ENCODE measurements at places on chromosomes 4 and X.
A peak's percentile ranks its signal among the peaks of the same experiment; 100 is the strongest.

DNA sequence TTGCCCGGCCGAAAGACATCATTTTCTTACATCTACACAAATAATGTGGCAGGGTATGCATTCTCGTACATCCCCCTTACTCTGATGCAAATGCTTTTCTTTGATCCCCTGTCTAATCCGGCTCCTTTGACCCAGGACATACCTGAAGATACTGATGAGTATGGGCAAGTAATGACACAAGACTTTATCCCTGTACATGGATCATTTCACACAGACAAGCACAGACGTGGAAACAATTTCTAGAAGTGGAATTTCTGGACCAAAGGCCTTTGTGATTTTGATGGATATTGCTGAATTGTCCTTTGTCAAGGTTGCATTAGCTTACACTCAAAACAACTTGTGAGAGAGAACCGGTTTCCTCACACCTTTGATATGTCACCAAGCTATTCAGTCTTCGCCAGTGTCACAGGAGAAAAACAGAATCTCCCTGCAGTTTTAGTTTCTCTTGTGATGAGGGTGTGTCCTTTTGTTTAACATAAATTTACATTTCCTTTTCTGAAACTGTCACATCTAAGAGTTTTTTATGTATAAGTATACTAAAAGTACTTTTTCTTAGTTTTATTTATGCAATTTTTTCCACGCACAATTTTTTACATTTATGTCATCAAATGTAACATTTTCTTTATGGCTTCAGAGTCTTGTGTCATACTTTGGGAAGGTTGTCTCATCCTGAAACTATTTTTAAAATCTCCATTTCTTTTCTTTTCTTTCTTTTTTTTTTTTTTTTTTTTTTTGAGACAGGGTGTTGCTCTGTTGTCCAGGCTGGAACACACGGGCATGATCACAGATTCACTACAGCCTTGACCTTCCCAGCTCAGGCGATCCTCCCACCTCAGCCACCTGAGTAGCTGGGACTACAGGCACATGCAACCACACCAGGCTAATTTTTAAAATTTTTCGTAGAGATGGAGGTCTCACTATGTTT, 25.2 kb downstream of the RWDD4 start:
- no peak for DNase-seq

- DNase-seq, result no peak
These were observed 78.3 kb downstream of the PARM1 start for GRCh38 chr4:75011131-75011795.

GRCh38 chrX:9587642-9588041, 122.8 kb downstream of the TBL1X start:
- no peak for DNase-seq

GRCh38 chr4:74056858-74057562, 18.5 kb upstream of the CXCL3 start:
- peak; percentile 85 for DNase-seq

GRCh38 chr4:126939401-126939800, 693.4 kb upstream of the INTU start:
- no peak for DNase-seq

DNA sequence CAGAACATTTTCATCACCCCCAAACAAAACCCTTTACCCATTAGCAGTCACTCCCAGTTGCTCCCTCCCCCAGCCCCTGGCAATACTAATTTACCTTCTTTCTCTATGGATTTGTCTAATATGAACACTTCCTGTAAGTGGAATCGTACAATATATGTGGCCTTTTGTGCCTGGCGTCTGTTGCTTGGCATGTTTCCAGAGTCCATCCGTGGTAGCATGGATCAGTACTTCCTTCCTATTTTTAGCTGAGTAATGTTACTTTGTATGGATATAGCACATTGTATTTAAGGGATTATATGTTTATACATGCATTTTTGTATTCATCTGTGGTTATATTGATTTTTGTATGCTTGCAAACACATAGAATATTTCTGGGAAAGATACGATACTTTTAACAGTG, 48.2 kb downstream of the PPEF1 start:
- DNase-seq, result no peak

DNA sequence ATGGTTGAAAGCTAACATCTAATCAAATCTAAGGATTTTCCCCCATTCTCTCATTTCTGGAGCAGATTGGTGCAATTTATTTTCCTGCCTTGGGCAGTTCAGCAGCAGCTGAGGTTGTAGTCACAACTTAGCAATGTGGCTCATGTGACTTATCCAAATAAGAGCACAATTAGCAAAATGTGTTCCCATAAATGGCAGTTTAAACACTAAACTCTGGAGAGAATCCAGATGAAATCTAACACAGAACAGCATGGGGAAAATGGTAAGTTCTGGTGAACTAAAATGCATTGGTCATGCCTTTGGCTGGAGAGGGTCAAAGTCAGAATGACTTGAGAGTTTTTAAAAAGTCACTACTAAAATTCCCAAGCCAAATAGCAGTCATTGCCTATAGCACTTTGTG, 422.6 kb upstream of the DIPK2B start:
- no peak for DNase-seq

DNA sequence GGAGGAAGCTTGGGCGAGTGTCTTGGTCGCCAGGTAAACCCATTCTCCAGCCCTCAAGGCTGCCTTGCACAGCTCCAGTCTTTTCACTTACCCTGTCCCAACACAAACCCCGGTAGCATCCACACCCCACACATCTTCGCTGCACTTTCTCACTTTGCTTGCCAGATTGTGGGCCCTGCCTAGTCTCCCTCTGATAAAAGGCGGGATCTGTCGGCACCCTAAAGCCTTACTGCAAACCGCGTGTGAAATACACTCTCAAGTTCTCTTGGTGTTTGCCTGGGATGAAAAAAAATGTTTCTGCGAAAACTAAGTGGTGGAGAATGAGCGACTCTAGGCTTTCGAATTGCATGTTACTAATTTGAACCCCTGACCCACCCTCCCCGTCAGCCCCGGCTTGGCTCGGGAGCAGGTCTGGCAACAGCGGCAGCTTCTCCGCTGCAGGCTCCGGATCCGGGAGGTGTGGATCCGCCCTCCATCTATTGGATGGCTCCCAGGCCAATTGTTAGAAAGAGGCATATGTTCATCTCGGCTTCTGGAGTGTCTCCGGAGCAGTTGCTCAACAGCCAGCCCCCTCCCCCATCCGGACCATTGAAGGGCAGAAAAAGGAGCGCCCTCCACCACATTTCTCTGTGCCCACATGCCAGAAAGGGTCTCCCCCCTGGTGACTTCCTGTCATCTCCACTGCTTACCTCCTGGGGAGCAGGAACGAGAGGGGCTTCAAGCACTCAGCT, 3.0 kb upstream of the CITED1 start:
- peak; percentile 42 for DNase-seq

DNA sequence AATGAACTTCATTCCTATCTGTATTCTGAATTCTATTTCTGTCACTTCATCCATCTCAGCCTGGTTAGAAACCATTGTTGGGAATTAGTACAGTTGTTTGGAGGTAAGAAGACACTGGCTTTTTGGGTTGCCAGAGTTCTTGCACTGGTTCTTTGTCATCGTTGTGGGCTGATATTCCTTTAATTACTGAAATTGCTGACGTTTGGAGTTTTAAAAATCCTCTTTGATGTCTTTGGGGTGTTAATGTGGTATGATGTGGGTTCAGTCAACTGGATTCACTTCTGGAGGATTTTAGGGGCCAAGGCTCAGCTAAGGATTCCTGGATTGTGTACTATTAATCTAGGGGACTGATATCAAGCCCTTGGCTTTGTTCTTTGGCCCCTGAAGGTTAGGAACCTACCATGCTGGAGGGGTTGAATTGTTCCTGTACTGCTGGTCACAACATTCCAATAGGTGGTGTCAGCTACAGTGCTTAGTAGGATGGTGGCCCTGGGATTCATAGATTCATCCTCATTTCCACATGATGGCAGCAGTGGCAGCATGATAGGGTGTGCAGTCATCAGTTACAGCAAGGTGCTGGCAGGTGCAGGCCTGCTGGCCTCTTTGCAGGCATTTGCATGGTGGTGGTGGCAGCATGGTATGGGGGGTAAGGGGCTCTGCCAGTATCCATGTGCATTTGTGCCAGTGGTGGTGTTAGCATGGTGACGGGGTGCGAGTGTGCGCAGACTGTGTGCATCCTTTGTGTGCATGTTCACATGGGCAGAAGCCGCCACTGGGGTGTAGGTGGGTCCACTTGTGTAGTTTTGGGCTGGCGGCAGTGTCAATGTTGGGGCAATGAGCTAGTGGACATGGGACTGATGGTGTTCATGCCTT, 301.3 kb downstream of the TEX13C start:
- no peak for DNase-seq

DNA sequence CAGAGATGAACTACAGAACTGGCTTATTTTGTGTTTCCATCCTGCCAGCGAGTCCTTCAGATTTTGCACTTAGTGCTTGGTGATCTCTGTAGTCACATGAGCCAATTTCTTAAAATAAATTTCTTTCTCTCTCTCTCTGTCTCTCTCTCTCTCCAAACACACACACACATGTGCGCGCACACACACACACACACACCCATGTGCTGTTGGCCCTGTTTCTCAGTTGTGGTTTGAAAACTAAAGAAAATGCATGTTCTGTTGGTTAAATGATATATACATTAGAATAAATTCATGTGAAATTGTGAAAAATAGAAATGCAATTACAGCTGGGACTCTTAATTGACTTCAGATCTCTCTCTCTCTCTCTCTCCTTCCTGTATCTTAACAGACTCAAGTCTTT, 399.3 kb downstream of the FAT4 start:
- DNase-seq, result no peak

DNA sequence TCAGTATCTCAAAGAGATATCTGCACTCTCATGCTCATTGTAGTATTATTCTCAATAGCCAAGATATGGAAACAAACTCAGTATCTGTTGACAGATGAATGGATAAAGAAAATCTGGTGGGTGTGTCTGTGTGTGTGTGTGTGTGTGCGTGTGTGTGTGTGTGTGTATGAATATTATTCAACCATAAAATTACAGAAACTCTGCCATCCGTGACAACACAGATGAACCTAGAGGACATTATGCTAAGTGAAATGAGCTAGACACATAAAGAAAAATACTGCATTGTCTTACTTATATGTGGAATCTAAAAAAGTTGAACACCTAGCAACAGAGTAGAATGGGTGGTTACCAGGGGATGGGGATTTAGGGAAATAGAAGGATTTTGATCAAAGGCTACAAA, 13.2 kb downstream of the XKRX start:
- DNase-seq, result no peak

GRCh38 chr4:141802333-141802732, 165.9 kb downstream of the IL15 start:
- no peak for DNase-seq

GRCh38 chr4:93467484-93468155, 360.9 kb upstream of the ATOH1 start:
- DNase-seq, result no peak

DNA sequence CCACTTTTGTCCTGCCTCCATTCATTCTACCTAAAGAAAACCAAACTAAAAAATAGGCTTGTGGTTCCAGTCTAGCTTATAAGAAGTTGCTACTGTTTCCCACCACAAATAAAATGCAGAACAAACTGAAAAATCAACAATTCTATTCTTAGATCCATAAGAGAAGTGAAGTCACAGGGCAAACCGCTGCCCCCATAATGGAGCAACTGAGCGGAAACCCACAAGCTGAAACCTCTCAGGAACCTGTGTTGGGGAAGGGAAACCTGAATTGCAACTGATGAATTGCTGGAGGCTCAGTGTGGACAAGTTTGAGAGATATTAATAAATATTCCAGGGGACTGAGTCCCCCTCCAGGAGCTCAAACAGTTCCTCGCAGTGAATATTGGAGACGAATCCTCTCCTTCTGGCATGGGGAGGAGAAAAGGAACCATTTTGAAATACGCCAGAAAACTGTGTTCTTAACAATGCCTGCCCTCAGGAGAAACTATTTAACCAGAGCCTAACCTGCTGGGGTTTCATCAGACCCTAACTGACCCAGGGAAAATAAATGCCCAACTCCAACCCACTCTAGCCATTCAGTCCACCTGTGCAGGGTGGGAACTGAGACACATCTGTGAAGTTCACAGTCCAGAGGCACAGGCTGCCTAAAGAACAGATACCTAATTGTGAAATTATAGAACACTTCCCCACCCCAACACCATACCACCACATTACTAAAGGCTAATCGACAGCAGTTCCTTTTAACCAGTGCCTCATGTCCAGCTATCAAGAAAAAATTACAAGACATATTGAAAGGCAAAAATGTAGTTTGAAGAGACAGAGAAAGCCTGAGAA, 22.8 kb upstream of the SH3RF1 start:
- peak; percentile 94 for DNase-seq

DNA sequence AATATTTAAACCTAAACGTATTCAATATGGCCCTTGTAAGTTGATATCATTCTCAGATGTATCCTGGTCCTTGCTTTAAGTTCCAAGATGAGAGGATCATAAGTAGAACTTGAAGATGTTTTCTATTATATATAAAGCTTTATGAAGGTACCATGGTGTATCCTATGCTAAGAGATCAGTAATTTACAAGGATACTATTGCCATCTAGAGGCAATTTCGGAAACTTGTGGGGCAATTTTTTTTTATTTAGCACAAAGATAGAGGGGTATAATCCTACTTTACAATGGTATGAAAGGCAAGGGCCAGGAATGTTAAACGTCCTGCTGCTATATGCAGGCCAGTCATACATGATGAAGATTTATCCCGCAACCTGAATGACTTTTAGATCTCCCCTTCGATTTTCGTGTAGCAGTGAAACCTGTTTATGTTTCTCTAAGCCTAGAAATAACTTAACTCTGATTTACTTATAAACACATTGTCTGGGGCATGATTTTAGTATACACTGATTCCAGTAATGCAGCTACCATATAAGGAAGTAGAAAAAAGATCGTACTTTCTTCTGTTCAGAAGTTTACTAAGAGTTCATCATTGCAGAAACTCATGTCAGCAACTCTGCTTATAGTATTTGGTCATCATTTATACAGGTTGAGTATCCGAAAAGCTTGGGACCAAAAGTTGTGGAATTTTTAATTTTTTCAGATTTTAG, 2.6 kb downstream of the SLC25A31 start:
- DNase-seq, result peak; percentile 73

DNA sequence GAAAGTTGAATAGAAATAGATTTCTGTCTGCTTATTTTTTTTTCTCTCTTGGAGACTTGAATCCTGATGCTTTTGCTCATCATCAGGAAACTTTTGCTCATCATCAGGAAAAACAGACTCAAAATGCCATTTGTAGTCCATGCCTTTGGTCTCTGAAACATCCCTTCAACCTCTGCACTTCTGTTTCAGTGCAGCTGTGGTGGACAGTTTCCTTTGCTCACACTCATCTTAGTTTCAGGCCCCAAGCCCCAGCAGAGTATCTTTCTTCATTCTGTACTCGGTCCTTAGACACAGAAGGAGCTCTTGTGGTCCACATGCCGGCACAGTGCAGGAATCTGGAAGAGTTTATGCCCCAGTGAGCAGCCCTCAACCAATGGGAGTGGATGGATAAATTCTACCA, 337.9 kb downstream of the PPP3CA start:
- DNase-seq, result no peak

DNA sequence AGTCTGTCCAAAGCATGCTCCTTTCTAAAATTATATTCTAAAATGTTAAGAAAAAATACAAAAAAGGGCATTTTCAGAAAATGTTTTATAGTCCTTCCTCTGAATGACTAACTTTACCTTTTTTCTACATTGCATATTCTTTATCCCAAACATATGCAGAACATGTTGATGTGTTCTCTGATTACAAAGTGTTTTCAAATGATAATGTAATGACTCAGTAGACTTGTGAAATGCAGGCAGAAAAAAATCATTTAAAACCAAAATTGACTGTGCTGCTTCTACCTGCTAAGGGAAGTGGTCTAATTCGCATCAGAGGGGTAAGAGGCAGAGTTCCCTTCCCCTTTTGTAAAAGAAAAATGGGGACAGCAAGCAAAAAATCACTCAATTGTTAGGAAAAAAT, 22.7 kb upstream of the YTHDC1 start:
- no peak for DNase-seq

- DNase-seq, result no peak
These were observed 36.6 kb downstream of the MAP7D3 start for GRCh38 chrX:136214551-136214950.

- no peak for DNase-seq
These were observed 47.5 kb downstream of the PABPC4L start for GRCh38 chr4:134154097-134154496.

All from hematopoietic multipotent progenitor cell (in vitro differentiated cells).